ENCODE measurements at places on chromosomes 5 and 9. TPM values are rescaled to one million over a fixed set of nuclear protein-coding genes. Genes with fewer than 3 reads are reported as not detected.

PAEP gene
- total RNA-seq: not detected

GRCh38 chr9:34783951-34784487 is 74.1 kb upstream of the CCL21 start:
- no peak for DNase-seq
- peaks cover 58% of the 10 kb centered on the region for H3K27me3 ChIP-seq
- no peaks in the 10 kb centered on the region for H3K4me1 ChIP-seq
- H3K4me3 ChIP-seq: no peak overlapping the region

C9orf153 gene
- 0.52 TPM for total RNA-seq

- H3K4me3 ChIP-seq: no peak overlapping the region
- no peak overlapping the region for H3K27ac ChIP-seq
- DNase-seq: no peak
- H3K36me3 ChIP-seq: no peaks in the 10 kb centered on the region
- H3K4me1 ChIP-seq: peaks cover 44% of the 10 kb centered on the region
Observed at GRCh38 chr9:94903961-94904421, 177.5 kb downstream of the AOPEP start.

GRCh38 chr5:115888027-115888426 is 46.3 kb downstream of the AP3S1 start:
- no peak overlapping the region for H3K4me3 ChIP-seq
- no peaks in the 10 kb centered on the region for H3K27me3 ChIP-seq
- H3K36me3 ChIP-seq: no peaks in the 10 kb centered on the region
- no peak for DNase-seq
- H3K27ac ChIP-seq: no peak overlapping the region

- no peaks in the 10 kb centered on the region for H3K4me1 ChIP-seq
- H3K27me3 ChIP-seq: peaks cover 58% of the 10 kb centered on the region
- H3K4me3 ChIP-seq: no peak overlapping the region
Observed at GRCh38 chr5:3010953-3011763, 259.7 kb upstream of the IRX2 start.

- DNase-seq: no peak
- H3K4me3 ChIP-seq: no peak overlapping the region
- no peaks in the 10 kb centered on the region for H3K4me1 ChIP-seq
- no peak overlapping the region for H3K27ac ChIP-seq
- H3K27me3 ChIP-seq: no peaks in the 10 kb centered on the region
Observed at GRCh38 chr9:23934291-23934906, 108.4 kb upstream of the ELAVL2 start.

- H3K27ac ChIP-seq: peak overlapping the region; percentile 87
- H3K27me3 ChIP-seq: no peaks in the 10 kb centered on the region
- H3K4me1 ChIP-seq: peaks cover 61% of the 10 kb centered on the region
- H3K4me3 ChIP-seq: peak overlapping the region; percentile 4
- peaks cover 5% of the 10 kb centered on the region for H3K36me3 ChIP-seq
- DNase-seq: peak; percentile 85
Observed at GRCh38 chr9:37963936-37964739, 60.2 kb upstream of the SLC25A51 start.

DNA sequence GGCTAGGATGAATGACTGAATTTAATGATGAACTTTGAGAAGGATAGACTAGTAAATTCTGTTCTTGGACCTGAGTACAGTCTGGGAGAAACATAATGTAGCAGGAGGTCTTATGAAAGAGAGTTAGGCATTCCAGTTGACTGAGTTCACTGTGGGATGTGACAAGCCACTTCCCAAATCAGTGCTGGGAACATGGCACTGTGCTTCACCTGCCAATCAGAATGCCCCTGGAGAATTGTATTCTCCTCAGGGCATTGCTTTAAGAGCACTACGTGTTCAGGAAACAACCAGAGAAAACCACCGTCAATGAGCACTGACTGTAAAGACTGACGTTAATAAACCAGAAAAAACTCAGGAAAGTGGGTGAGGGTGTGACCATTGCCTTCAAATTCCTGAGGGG is 1.2 kb downstream of the CCDC107 start:
- H3K36me3 ChIP-seq: no peaks in the 10 kb centered on the region
- DNase-seq: peak; percentile 60
- peak overlapping the region; percentile 94 for H3K27ac ChIP-seq
- H3K4me1 ChIP-seq: peaks cover 29% of the 10 kb centered on the region
- peak overlapping the region; percentile 72 for H3K4me3 ChIP-seq
- H3K27me3 ChIP-seq: no peaks in the 10 kb centered on the region

DNA sequence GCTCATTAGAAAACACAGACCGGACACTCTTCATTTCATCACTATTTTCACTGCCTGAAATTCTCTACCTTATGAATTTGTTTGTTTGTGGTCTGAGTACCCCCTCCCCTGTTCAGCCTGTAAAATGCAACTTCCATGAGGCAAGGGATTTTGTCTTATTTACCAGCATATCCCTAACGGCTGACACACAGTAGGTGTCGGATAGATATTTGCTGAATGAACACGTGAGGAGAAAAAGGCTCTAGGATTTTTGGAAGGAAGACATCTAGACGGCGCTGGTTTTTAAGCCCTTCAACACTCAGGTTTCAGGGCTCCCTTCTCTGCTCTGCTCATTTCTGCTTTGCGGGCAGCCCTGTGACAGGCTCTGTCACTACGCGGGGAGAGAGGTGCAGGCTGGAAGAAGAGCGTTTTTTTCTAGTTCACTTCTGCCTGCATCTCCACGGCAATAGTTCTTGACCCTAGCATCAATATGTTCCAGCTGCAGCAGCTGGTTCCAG is 41.0 kb downstream of the KCNMB1 start:
- H3K36me3 ChIP-seq: no peaks in the 10 kb centered on the region
- no peak for DNase-seq
- H3K27me3 ChIP-seq: peaks cover 55% of the 10 kb centered on the region
- no peak overlapping the region for H3K27ac ChIP-seq
- no peaks in the 10 kb centered on the region for H3K4me1 ChIP-seq

- DNase-seq: no peak
- no peaks in the 10 kb centered on the region for H3K27me3 ChIP-seq
- H3K36me3 ChIP-seq: no peaks in the 10 kb centered on the region
- no peak overlapping the region for H3K4me3 ChIP-seq
- H3K27ac ChIP-seq: no peak overlapping the region
Observed at GRCh38 chr9:81513059-81513458, 176.3 kb downstream of the TLE1 start.

GRCh38 chr5:147898875-147899401 is 7.4 kb downstream of the C5orf46 start:
- no peak overlapping the region for H3K4me3 ChIP-seq
- peak overlapping the region; percentile 92 for H3K27ac ChIP-seq
- peaks cover 50% of the 10 kb centered on the region for H3K4me1 ChIP-seq

SPATA31C1 gene
- not detected for total RNA-seq

DNA sequence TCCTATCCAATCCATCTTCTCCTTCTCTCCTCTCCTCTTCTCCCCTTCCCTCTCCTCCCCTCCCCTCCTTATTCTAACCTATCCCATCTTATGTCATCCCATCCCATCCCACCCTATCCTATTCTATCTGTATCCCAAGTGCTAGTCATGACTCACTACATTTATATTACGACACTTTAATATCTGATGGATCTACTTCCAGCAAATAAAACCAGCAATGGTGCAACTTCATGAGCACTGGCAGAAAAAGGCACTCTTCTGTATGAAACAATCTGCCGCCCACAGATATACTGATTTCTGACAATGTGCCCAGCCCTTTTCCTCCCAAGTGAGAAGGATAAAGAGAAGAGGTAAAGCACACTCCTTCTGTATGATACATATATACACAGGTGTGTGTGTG is 86.6 kb upstream of the ANKH start:
- no peaks in the 10 kb centered on the region for H3K36me3 ChIP-seq
- H3K27me3 ChIP-seq: peaks cover 4% of the 10 kb centered on the region
- H3K4me1 ChIP-seq: peaks cover 8% of the 10 kb centered on the region
- no peak for DNase-seq

DNA sequence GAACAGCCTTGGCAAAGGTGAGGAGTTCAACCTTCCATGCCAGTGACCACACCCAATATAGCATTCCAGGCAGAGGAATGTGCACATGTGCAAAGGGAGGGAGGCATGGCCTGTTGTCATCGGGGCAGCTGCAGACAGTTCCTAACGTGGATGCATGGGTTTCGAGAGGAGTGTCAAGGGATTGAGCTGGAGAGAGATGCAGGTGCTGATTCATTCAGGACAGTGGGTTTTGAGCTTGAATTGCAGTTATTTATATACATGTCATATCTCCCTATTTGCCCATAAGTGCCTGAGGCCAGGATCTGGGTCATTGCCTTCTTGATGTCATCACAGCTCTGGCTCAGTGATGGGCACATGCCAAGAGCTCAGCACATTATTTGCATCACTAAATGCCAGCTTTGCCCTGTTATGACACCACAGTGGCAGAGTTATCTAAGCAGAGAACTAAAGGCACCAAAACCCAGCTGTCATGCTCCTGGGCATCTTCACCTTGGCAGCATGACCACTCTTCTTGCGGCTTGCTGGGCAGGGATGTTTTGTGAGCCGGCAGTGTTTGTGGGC is 278.0 kb downstream of the NTRK2 start:
- H3K4me1 ChIP-seq: no peaks in the 10 kb centered on the region
- H3K27me3 ChIP-seq: peaks cover 5% of the 10 kb centered on the region
- no peak for DNase-seq
- no peak overlapping the region for H3K4me3 ChIP-seq
- H3K36me3 ChIP-seq: no peaks in the 10 kb centered on the region

DNA sequence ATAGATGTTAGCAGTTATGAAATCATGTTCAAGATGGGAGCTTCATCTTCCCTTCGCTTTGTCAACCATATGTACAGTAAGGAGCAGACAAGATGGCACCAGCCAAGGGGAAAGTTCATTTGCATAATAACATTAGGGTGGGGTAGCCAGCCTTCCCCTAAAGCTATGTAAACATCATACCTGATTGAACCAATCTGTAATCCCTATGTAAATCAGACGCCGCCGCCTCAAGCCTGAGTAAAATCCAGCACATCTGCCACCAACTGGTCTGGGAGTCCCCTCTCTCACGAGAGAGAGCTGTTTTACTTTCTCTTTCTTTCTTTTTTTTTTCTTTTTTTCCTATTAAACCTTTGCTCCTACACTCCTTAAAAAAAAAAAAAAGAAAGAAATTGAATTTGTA is 30.8 kb upstream of the REEP2 start:
- peaks cover 25% of the 10 kb centered on the region for H3K36me3 ChIP-seq
- no peaks in the 10 kb centered on the region for H3K4me1 ChIP-seq
- H3K4me3 ChIP-seq: no peak overlapping the region
- no peaks in the 10 kb centered on the region for H3K27me3 ChIP-seq
- H3K27ac ChIP-seq: no peak overlapping the region

SVEP1 gene
- total RNA-seq: 2.9 TPM

DNA sequence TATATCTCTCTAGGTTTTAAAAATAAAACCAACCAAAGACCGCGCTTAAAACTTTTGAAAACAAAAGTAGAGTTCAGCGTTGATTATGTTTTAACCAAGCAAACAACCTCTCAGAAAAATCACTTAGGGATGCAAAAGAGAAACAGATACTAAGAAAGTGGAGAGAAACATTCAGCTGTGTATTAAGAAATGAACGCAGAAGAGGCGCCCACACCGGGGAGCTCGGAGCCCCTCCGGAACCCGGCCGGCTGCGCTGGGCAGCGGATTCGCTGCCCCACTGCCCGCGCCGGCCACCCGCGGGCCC is 1.4 kb downstream of the PITX1 start:
- peak overlapping the region; percentile 100 for H3K4me3 ChIP-seq
- no peaks in the 10 kb centered on the region for H3K36me3 ChIP-seq
- H3K4me1 ChIP-seq: peaks cover 17% of the 10 kb centered on the region
- no peaks in the 10 kb centered on the region for H3K27me3 ChIP-seq
- peak overlapping the region; percentile 30 for H3K27ac ChIP-seq

SPATA31A6 gene
- total RNA-seq: not detected

DNA sequence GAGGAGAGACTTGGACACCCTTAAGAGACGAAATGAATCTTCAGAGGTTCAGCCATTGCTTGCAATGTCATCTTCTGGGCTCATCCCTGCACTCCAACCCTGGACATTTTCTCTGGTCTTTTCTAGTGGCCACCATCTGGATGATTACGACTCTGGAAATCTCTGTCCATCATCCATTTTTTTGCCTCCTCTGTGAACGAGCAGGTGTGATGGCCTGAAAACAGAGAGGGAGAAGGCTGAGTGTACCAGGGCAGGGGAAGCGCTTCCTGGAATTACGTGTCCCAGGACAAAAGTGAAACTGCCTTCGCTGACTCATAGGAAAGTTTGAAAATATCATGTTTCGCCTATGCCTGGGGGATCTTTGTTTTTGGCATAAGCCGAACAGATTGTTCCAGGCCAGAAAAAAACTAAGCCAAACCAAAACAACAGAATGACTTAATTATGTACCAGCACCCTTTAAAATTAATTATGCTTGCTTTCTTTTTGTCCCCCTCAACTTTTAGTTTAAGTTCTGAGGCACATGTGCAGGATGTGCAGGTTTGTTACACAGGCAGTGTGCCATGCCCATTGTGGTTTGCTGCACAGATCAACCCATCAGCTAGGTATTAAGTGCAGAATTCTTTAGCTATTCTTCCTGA is 31.9 kb downstream of the ANKRD33B start:
- DNase-seq: peak; percentile 89
- peak overlapping the region; percentile 83 for H3K27ac ChIP-seq
- H3K36me3 ChIP-seq: no peaks in the 10 kb centered on the region
- H3K4me3 ChIP-seq: 0 out of 2 replicates have a peak overlapping the region, but pooled peaks have one; percentile 5
- H3K27me3 ChIP-seq: no peaks in the 10 kb centered on the region

EQTN gene
- not detected for total RNA-seq

- no peaks in the 10 kb centered on the region for H3K27me3 ChIP-seq
- 0 out of 2 replicates have a peak overlapping the region, but pooled peaks have one; percentile 6 for H3K27ac ChIP-seq
Observed at GRCh38 chr9:71740199-71740598, 28.1 kb downstream of the CEMIP2 start.

DNA sequence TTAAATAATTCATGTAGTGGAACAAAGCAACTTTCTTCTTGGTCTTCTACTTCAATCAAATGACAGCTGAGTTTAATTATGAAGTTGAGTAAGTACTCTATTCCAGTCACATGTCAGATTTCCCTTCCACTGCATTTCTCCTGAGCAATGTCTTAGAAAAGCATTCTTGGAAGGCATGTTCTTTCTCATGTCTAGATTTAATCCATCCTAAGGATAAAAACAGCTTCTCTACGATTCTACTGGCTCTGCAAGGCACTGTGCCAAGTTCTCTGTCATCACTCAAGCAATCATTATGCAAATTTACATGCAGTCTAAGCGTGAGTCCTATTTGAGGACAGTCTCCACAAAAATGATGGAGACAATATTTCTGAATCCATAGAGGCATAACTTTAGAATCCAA is 142.4 kb downstream of the YIPF5 start:
- H3K27ac ChIP-seq: no peak overlapping the region
- H3K36me3 ChIP-seq: no peaks in the 10 kb centered on the region
- no peaks in the 10 kb centered on the region for H3K4me1 ChIP-seq
- no peak overlapping the region for H3K4me3 ChIP-seq
- DNase-seq: no peak

DNA sequence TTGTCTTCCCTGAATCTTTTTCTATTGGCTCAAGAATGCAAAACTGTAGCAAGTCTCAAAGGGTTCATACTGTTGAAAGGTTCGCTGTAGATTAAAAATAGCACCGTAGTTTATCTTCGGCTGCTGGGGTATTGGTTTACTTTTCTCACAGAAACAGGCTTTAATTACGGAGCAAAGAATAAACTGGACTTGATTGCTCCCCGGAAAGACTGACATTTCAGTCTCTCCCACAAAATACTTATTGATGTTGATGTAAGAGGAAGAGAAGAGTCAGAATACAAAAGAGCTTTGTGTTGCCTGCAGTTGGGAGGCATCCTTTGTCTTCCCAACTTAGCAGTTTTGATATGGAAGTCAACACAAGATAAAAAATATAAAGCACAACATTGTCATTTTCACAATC is 183.9 kb upstream of the DMAC1 start:
- no peak overlapping the region for H3K4me3 ChIP-seq
- no peak overlapping the region for H3K27ac ChIP-seq
- no peaks in the 10 kb centered on the region for H3K27me3 ChIP-seq
- no peaks in the 10 kb centered on the region for H3K36me3 ChIP-seq

ANKRD31 gene
- 0.48 TPM for total RNA-seq

Data from PC-9 (cell line).